Stimulated activated CD4-positive, alpha-beta T cell treated with anti-CD3 and anti-CD28 coated beads, TNF-alpha, amount 100 ng/mL, for 48 hours (primary cell): ENCODE measurements at places on chromosomes 1 and 21.

DNA sequence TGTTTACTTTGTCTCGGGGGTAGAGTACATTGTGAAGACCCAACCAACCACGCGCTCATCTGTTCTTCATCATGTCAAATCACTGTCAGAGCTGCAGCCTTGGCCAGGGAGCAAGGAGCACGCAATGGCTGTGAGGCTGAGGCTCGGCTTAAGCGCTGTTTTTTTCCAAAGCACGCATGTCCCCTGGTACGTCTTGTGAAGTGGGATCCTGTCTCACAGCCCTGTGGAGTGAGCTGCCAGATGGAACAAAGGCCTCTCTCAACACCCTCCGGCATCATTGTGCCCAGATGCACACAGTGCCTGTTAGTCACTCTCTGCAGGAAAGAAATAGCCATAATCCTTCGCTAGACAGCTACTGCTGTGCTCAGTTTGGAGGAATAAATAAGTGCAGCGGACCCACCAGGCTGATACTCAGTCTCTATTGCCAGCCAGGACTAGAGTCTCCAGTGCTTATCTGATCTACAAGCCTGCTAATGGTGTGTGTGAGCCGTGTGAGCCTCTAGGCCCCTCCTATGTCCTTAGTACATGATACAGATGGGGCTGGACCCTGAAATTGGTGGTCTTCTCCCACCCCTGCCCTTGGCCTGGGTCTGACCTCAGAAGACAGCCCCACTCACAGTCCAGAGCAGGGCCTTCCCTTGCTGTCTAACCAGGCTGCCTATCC lies 91.3 kb upstream of the COA6 start:
- no peak for DNase-seq

DNA sequence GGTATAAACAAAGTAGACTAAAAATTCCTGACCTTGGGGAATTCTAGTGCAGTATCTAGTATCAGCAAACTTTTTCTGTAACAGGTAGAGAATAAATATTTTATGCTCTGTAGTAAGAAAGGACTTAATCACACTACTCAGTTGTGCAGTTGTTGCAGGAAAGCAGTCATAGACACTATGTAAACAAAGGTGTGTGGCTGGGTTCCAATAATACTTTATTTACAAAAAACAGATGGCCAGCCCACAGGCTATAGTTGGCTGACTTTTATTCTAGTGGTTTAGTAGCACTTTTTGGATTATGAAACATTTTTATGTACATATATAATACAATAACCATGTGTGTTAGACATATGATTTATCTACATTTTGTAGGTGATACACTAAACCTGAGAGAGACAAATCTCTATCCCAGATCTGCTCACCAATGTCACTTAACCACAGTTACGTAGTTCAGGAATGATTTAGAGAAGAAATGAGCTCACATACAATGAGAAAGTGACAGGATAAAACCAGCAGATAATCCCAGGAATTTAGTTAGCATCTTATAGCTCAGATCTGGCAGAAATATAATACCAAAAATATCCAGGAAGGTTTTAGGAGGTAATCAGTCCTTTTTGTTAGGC lies 56.1 kb downstream of the MIER1 start:
- DNase-seq: no peak

- no peak for DNase-seq
These were observed 35.6 kb downstream of the EEIG2 start for GRCh38 chr1:108595507-108595906.

GRCh38 chr1:39960431-39960958 lies 5.5 kb downstream of the MFSD2A start:
- DNase-seq: no peak

DNA sequence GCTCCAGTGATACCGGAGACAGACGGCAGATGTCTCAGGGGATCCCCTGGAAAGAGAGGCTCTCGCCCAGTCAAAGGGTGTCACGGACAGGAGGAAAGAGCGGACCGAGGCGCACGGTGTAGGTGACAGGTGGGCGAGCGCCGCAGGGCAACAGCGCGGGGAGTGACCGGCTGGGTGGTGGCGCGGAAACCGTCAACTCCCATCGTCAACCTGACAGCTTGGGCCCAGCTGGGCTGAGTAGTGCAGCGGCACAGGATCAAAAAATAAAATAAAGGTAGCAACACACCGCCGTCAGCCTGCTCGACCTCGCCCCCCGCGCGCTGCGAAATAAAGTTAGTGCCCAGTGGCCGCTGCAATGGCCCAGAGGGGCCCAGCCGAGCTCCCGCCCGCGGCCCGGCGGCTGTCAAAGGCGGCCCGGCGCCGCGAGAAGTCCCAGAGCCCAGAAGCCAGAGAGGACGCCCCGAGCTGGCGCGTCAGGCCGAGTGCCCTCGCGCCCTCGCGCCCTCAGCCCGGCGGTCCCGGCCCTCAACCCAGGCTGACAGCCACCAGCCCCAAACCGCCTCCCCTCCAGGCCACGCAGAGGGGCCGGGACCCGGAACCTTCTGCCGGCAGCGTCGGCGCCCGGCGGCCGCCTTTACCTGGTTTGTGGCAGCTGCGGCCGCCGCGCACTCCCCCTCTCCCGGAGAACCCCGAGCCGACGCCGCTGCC lies at the start of gene LYST:
TSS of gene LYST (minus strand) at position 702 of the 708 bp plus-strand sequence. CDS start 36,489 bp downstream, outside the sequence.
- no peak for DNase-seq

DNA sequence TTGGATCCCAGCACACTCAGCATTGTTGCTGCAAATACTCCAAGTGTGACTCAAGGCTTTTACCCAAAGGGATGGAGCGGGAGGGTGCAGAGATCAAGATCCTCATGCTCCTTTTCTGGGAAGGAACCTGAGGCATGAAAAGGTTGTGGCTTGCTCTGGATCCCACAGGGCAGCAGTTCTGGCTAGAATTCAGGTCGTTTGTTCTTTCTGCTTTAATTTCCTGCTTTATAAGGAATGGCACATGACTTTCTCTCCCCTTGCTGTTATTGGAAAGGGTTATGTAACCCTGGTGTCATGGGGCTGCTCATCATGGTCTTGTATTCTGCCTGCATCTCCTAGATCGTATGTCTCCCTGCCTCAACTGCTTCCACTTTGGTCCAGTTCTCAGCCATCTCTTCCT lies 101.6 kb downstream of the NOS1AP start:
- no peak for DNase-seq
